ENCODE measurements at places on chromosomes 4 and X.

- DNase-seq, result no peak
These were observed 316.1 kb upstream of the EMCN start for GRCh38 chr4:100833906-100834305.

GRCh38 chrX:76253432-76253831 is 80.6 kb downstream of the PBDC1 start:
- peak; percentile 9 for DNase-seq

DNA sequence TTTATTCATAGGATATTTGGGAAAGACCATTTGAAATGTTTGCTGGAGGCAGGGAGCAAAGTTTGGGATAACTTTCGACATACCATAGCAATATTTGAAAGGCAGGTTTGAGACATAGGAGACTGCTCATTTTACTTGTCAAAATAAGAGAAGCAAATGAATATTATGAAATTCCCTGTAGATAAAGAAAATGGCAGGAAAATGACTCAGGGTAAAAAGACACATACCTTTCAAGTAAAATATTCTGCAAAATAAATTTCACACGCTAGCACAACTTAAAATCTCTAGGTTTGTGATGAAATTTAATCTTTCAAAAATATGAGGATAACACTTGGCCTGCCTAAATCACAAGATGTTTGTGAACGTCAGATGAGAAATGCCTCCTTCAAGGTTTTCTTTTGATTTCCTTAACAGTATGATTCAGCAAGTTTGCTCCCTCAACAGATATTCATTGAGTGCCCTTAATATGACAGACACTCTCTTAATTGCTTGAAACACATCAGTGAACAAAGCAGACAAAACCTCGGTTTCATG is 6.6 kb downstream of the TMEM156 start:
- DNase-seq, result no peak

GRCh38 chrX:2224597-2225235 is 276.1 kb downstream of the DHRSX start:
- no peak for DNase-seq

- DNase-seq, result no peak
These were observed 25.6 kb upstream of the TBC1D19 start for GRCh38 chr4:26558166-26558895.

- DNase-seq, result no peak
These were observed 188.4 kb downstream of the NR3C2 start for GRCh38 chr4:148253768-148254167.

- DNase-seq, result no peak
These were observed 1.7 kb upstream of the TMEM271 start for GRCh38 chr4:577499-578450.

GRCh38 chrX:46965125-46965758 is 53.0 kb downstream of the JADE3 start:
- no peak for DNase-seq

DNA sequence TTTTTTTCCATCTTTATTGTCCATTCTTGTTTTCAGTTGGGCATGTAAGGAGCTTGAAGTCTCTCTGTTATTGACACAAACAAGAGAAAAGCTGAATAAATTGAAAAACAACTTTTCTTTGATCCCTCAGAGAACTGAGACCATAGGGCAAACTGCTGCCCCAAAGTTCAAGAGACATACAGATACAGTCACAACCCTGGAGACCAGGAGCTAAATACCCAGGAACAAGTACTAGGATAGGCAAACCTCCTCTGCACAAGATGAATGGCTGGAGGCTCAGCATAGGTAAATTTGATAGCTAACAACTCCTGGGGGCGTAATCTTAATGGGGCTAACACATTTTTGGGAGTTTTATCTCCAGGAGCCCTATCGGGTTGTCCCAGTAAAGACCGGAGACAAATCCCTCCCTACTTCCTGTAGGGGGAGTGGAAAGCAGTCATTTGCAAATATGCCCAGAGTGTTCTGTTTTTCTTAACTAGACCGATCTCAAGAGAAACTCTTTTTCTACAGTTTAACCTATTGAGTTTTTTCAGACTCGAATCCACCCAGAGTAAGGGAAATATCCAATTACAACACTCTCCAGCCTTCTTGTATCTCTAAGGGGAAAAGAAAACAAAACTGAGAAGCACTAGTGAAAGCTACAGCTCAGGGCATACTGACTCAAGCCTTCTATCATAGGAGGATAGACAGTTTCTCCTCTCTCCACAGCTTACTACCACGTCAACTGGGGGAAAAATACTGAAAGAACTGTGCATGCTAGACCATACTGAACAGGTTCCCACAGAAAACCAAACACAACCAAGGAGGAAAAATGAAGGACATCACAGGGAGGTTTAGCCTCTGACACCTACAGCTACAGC is 23.1 kb downstream of the MAGEA8 start:
- DNase-seq, result no peak

GRCh38 chr4:53716011-53716410 is 124.7 kb upstream of the LNX1 start:
- DNase-seq, result no peak

DNA sequence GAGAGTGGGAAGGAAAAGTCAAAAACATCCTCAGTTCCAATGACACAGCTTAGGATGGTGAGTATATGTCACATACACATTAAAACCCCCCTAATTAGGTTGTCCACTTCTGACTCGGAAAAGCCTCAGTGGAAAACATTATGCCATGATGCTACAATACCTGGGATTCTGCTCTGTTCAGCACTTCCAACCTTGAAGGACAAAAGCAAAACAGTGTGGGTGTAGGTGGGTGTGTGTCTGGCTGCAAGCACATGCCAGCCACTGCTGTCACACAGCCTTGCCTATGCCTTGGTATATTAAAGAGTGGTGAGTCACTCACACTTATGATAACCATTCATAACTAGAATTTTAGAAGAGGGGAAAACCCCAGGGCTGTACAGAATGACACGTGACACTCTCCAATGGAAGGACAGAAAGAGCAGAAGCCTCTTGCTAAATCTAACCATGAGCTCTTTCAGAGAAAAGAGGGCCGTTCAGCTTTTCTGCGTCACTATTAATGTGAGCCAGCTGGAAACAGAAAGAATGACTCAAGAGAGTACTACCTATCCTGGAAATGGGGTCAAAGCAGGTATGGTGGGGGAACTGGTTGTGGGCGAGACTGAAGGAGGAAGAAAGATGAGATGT is 159.6 kb downstream of the TET2 start:
- peak; percentile 17 for DNase-seq

DNA sequence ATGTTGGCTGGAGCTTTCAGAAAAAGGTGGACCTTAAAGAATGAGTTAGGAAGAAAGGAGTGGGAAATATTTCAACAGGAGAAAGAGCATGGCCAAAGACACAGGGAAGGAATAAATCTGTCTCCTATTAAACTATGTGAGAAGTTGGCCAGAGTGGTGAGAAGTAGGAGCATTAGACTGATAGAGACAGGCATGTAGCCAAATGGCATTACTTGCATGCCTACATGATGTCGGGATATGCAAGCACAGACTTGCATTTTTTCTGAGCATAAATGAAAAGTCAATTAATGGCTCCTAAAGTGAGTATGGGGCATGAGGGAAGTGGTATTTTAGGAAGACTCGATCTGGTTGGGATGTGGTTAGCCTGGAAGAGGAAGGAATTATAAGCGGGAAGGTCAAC is 279.6 kb upstream of the PITX2 start:
- DNase-seq, result no peak

DNA sequence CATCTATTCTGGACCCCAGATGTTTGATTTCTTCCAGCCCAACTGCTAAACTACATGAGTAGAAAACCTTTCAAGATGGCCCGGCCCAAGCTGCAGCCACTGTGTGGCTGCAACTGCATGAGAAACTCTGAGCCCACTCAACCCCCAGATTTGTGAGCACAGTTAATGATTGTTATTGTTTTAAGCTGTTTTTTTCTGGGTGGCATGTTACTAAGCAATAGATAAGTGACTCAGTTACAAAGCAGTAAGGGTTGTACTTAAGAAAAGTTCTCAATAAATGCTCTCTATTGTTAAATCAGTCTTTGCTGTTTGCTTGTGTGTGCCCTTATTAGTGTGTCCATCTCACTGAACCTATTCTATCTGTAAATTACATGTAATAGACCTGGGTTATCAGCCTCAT is 51.8 kb downstream of the GC start:
- DNase-seq, result no peak

- DNase-seq, result no peak
These were observed 70.1 kb downstream of the USP46 start for GRCh38 chr4:52588771-52589591.

GRCh38 chr4:16140231-16140878 is 56.5 kb upstream of the PROM1 start:
- DNase-seq, result no peak

DNA sequence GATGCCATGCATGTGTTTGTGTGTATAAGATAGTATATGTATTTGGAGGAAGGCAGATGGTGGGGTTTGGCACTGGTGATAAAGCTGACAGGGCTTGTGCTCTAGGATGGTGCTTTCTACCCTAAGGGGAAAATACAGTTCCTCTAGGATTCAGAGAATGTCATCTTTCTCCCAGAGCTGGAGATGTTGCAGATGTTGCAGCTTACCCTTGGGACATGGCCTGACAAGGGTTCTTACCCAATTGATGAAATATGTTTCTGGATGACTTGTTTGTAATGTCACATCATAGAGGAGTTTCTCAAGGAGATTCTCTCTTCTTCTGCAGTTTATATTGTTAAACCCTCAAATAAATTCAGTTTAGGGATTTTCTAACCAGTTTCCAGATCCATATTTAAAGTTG is 52.5 kb upstream of the PITX2 start:
- no peak for DNase-seq

GRCh38 chrX:3006495-3006894 is at the start of gene ARSH:
TSS of gene ARSH (plus strand) at chrX:3006546. CDS start at chrX:3006613, 67 bp downstream.
- DNase-seq, result no peak

GRCh38 chrX:53316111-53316859 is 34.9 kb upstream of the IQSEC2 start:
- DNase-seq, result no peak

DNA sequence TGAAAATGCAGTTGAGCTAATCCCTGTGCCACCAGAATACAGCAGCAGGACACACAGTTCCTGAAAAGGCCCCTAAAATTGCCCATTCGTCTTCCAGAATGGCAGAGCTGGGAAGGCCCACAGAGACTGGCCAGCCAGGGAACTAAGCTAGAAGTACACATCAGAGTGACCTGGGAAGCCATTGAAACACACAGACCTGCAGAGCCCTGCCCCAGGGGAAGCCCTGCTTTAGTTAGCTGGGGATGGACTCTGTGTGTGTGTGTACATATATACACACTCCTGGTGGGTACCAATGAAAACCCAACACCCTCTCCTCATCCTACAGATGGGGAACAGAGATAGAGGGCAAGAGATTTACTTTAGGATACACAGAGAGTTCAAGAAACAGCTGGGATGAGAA is 227.7 kb downstream of the HS6ST2 start:
- DNase-seq, result no peak

DNA sequence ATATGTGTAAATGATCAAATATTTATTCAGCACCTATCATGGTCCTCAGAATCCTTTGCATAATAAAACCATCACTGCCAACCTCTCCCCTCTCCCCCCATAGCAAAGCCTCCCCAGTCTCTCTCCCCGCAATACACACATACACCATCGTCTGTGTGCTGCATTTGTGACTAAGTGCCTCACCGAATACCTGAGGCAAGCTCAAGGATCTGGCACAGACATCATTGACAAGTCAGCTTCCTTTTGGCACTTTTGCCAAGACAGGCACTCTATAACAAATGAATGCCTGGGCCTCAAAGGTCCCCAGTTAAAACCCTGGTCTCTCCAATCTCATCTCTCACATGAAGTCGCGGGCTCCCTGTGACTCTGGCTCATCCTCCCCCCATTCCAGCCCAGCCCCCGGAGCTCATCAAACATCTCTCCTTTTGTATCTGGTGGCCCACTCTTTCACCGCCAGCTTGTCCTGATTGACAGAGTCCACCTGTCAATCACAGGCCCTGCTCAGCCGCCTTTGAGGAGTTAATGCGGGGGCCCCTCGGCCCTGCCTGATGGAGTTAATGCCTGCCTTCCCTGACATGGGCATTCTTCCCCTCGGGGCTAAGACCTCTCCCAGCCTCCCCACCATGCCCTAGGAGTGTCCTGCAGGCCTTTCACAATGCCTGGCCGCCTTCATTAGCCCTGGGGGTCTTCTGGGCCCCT is 135.8 kb upstream of the ATP6AP2 start:
- no peak for DNase-seq

DNA sequence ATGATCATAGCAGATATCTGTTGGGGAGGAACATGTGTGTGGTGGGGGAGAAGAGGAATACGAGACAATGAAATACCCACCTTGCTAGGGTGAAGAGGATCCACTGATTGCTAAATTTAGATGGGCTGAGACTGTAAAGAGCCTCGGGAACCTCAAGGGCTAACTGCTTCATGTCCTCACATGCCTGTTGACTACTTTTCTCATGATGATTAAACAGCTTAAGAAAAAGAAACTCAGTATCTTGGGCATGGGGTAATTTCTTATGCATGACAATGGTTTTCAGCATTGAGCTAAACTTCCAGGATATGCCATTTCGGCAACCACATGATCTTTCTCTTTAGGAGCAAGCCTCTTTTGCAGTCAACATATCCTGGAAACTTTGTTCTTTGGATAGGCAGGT is 3.9 kb upstream of the LNX1 start:
- no peak for DNase-seq

DNA sequence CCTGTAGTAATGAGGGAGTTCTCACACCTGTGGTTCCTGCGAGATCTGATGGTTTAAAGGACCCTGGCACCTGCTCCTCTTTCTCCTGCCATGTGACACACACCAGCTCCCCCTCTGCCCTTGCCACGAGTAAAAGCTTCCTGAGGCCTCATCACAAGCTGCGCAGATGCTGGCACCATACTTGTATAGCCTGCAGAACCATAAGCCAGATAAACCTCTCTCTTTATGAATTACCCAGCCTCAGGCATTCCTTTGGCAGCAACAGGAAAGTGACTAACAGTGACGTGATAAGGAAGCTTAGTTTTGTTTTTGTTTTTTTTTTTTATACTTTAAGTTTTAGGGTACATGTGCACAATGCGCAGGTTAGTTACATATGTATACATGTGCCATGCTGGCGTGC is 130.9 kb downstream of the AFAP1 start:
- DNase-seq, result no peak

GRCh38 chrX:37745354-37745753 is 34.5 kb upstream of the CYBB start:
- peak; percentile 56 for DNase-seq

GRCh38 chrX:24335871-24336270 is 22.0 kb upstream of the SUPT20HL2 start:
- no peak for DNase-seq

DNA sequence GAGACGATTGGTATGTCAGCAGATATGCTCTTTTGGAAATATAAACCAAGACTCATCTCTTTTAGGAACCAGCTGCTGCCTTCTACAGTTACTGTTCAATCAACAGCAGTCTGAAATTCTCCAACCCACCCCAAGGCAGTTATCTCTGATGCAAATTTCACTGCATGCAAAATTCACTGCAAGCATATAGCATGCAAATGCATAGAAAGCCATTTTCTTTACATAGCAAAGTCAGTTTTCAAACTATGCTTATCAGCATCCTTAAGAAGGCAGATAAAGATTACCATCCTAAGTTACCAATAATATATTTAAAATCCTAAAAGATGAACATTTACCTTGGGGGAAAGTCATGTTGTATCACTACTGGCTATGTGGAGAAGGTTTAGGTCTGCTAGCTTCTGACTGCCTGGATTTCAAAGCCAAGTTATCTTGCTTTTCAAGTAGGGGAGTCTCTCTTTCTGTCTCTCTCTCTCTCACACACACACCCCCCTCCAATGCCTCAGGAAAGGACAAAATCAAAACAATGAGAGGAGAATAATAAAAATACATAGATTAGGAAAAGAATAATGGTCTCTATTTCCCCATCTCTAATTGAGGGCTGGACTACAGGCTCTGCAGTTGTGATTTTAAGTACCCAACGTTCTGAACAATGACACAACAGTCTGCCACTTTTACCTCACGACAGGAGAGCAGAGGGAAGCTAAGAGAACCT is 1.5 kb downstream of the NMU start:
- no peak for DNase-seq

GRCh38 chrX:83516597-83516996 is 8.5 kb downstream of the POU3F4 start:
- DNase-seq, result no peak

All from activated T-helper 1 cell treated with anti-CD3 and anti-CD28 coated beads, Interleukin-2, amount 50 U/mL, for 16 hours (primary cell).